Stimulated activated CD8-positive, alpha-beta memory T cell treated with anti-CD3 and anti-CD28 coated beads, Interleukin-4, amount 100 ng/mL, for 1 hour (primary cell): ENCODE measurements at places on chromosomes 16 and 17.

DNA sequence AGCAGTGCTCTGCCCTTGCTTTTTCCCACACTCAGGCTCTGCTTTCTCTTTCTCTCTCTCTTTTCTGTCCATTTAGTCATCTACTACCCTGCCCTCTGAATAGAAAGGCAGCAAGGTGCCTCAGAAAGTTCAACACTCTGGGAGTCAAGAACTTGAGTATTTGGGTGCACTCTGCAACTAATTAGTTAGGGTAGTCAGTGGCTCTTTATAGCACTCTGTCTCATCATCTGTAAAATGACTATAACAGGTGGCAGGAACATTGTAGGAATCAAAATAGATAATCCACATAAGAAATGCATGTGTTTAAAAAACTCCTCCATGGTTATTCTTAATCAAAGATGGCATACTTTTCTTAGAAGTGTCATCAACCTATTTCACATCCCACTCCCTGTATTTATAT lies 7.2 kb downstream of the OR2C1 start:
- DNase-seq: no peak

- DNase-seq: no peak
These were observed 3.9 kb upstream of the SOX9 start for GRCh38 chr17:72116661-72117521.

DNA sequence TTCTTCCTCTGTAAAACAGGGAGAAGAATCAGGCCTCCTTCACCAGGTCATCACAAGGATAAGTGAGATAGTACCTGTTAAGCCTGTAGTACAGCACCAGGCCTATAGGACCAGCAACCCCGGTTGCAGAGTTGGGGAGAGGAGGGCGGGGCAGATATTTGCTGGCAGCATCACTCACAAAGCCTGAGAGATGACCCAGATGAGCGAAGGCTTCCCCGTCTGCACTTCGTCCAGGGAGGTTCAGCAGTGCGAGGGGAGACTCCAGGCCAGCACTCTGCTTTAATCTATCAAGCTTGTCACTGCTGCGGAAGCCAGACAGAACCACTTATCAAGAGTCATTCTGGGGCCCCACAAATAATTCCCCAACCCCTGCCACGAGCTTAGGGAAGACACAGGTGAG lies 15.8 kb upstream of the RBBP6 start:
- DNase-seq: no peak

- no peak for DNase-seq
These were observed 4.5 kb upstream of the HSD17B1 start for GRCh38 chr17:42548070-42548837.

GRCh38 chr17:36705874-36706731 lies 104.7 kb downstream of the MRM1 start:
- DNase-seq: peak; percentile 21

DNA sequence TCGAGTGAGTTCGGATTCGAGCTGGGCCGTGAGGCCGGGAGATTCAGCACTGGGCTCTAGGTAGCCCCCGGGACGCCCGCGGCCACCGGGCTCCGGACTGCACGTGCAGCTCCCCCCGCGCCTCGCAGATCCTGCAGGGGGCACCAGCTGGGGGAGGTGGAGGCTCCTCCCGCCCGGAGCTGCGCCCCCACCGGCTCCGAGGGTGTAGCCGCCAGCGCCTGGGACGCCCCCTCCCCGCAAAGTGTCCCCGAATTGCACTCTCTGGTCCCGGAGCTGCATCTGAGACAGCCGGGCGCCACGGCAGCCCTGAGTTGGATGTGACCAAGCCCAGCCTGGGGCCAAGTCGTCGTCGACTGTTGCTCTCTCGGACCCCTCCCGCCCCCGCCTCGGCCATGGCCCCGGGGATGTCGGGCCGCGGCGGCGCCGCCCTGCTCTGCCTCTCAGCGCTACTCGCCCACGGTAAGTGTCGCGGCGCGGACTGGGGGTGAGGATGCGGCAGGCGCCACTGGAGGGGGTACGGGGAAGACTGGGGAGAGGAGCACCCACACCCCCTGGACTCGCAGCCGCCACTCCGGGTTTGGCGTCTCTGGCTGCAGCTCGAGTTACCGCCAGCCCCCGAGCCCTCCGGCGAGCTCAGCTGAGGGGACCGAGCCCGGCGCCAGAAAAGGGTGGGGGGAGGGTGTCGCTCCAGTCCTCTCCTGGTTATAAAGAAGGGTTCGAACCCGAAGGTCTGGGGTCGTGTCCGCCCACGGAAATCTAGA lies 1.5 kb downstream of the TMEM132E start:
- DNase-seq: no peak

DNA sequence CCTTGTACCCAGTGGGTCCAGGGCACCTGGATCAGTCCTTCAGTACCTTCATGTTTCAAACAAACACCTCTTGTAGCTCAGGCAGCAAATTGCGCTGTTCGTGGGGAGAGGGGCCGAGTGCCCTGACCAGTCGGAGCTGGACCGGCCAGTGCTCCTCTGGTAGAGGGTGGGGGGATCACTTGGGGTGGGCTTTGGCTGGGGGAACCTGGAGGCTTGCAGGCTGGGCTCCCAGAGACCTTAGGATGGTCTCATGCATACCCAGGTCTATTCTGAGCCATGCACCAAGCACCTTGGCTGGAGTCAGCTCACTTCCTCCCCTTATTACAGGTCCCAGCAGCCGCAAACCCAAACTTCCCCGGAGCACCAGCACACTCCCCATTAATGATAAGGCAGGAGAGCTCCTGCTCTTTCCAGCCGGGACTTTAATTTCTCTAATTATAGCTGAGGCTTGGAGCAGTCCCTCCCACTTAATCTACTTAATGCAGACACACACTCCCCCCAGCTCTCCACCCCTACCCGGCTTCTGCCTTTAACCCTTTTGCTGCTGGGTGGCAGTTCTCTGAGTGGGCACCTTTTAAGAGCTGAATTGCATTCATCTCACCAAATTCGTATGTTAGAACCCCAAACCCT lies 26.3 kb upstream of the MGAT5B start:
- DNase-seq: no peak

- no peak for DNase-seq
These were observed 30.7 kb downstream of the YPEL2 start for GRCh38 chr17:59361916-59362810.

- DNase-seq: no peak
These were observed 296.2 kb upstream of the IRX3 start for GRCh38 chr16:54582631-54583250.

DNA sequence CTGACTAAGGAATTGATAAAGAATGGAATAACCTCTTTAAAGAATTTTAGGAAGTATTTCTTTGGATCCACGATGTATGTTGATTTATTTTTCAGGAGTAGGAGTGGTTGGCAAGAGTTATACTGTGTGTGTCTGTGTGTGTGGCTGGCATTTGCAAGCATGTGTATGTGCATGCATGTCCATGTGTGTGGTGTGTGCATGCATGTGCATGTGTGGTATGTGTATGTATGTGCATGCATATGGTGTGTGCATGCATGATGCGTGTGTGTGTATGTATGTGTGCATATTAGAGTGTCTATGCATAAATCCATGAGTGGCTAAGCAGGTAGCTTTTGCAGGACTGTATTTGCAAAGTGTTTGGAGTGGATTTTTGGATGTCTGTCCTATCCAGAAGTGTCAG lies 120.8 kb downstream of the HS3ST2 start:
- DNase-seq: no peak

- no peak for DNase-seq
These were observed 5.3 kb downstream of the GPRC5B start for GRCh38 chr16:19879241-19879792.

- no peak for DNase-seq
These were observed 6.3 kb downstream of the TK1 start for GRCh38 chr17:78180508-78180907.

- no peak for DNase-seq
These were observed 32.6 kb upstream of the KIFC3 start for GRCh38 chr16:57834936-57835335.

- peak; percentile 65 for DNase-seq
These were observed 23.8 kb downstream of the COTL1 start for GRCh38 chr16:84593825-84594724.

GRCh38 chr17:56995766-56996165 lies 17.8 kb downstream of the SCPEP1 start:
- no peak for DNase-seq

GRCh38 chr16:81718637-81719036 lies 60.5 kb upstream of the PLCG2 start:
- no peak for DNase-seq

GRCh38 chr17:7221278-7222092 lies 1.7 kb downstream of the ACADVL start:
- DNase-seq: no peak

GRCh38 chr16:2497116-2497630 lies 16.6 kb upstream of the ATP6V0C start:
- no peak for DNase-seq

GRCh38 chr17:62017912-62018311 lies 47.2 kb downstream of the MED13 start:
- no peak for DNase-seq

GRCh38 chr16:12215277-12216105 lies 239.0 kb downstream of the SNX29 start:
- no peak for DNase-seq

DNA sequence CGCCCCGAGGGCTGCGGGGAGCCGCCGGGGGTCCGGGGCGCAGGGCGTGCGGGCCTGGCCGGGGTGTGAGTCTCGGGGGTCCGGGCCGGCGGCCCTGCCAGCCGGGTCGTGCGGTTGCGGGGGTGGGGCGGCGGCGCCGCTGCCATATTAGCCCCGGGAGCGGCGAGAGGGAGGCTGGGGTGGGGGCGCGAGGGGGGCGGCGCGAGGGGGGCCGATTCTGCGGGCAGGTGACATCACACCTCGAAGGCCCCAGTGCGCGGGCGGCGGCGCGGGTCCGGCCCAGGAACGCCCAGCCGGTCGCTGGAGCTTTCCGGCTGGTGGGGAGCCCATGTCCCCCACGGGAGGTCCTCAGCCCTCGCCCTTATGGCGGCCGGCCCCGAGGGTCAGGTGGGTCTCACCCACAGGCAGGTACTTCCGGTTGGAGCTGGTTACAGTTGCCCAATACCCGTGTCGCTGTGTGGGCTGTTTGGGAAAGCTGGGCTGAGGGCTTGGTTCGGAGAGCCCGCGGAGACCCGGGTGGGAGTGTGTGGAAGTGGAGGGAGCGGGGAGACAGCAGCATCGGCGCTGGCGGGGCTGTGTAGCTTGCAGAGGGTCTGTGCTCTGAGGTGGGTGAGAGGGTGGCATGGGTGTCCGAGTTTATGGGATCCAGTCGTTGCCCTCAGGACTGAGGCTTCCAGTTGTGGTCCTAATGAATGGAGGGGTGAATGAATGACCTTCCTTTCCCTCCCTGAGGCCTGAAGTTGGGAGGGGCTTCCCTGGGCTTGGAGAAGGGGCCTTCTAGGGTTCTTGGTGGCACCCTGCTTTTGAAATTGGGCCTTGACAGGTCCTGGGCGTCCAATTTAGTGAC lies 804 bp downstream of the ATP6V0C start:
- DNase-seq: no peak

DNA sequence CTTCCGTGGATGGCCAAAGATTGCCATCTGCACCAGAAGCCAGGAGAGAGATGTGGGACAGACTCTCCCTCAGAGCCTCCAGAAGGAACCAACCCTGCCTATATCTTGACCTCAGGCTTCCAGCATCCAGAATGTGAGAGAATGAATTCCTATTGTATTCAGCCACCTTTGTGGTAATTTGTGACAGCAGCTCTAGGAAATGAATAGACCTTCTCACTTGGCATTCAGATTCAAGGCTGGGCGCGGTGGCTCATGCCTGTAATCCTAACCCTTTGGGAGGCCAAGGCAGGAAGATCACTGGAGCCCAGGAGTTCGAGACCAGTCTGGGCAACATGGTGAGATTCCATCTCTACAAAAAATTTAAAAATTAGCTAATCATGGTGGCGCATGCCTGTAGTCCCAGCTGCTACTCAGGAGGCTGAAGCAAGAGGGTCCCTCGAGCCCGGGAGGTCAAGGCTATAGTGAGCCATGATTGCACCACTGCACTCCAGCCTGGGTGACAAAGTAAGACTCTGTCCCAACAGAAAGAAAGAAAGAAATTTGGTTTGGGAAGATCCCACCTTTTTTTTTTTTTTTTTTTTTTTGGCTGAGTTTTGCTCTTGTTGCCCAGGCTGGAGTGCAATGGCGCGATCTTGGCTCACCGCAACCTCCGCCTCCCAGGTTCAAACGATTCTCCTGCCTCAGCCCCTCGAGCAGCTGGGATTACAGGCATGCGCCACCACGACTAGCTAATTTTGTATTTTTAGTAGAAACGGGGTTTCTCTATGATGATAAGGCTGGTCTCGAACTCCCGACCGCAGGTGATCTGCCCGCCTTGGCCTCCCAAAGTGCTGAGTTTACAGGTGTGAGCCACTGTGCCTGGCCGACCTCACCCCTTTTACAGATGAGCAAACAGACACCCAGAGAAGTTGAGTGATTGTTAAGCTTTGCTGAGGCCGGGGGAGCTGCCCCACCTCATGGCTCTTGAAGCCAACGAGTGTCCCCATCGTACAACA lies 4.3 kb upstream of the CPSF4L start:
- DNase-seq: no peak

DNA sequence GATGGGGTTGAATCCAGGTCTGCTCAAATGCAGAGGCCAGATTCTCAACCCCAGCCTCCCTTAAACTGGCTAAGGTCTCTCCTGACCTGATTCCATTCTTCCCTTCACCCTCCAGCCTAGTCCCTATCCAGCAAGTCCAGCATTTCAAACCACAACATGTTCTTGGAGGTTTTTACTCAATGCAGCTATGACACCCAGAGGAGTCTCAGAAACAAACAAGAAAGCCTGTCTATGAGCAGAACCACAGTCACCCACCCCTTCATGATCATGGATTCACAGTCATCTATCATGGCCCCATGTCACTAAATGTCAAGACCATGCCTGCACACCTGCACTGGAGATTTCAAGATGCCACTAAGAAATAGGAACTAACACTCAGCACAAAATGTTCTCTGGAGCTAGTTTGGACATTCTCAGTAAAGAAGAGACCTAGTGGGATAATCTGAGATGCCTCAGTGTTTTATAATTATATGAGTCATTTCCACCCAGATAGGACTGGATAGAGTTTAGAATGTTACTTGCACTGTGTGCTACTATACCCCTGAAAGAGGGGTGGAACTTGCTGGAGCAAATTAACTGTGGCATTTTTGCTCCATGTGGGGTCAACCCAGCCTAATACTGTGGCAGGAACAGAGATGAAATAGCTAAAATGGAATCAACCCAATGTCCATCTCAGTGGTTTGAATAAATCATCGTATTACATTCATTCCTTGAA lies 9.5 kb upstream of the METTL22 start:
- no peak for DNase-seq

DNA sequence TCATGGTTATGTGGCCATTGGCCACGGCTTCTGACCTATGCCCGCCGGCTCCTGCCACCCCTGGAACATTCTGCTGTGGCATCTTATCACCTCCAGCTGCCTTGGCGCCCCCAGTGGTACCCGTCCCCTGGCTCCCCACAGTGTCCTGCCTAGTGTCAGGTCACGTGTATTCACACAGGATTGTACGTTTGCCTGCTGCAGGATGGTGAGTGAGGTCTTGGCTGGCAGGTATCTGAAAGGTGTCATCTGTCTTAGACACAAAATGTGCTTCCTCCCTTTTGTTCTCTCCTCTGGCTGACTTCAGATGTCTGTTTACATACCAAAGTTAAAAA lies 24.9 kb downstream of the DBNDD1 start:
- DNase-seq: no peak

- no peak for DNase-seq
These were observed 25.1 kb downstream of the CASKIN2 start for GRCh38 chr17:75490173-75490743.

- no peak for DNase-seq
These were observed 42.3 kb downstream of the FZD2 start for GRCh38 chr17:44599298-44600175.
